ENCODE measurements at places on chromosomes 2 and 18. TPM values are rescaled to one million over a fixed set of nuclear protein-coding genes. Genes with fewer than 3 reads are reported as not detected.

Gene HNRNPLL
- total RNA-seq = 50.0 TPM

Gene TRIM43
- total RNA-seq = not detected

Gene FAM110C
- total RNA-seq = 0.13 TPM

Gene PDE1A
- total RNA-seq = 0.16 TPM

Gene SSB
- 52.6 TPM for total RNA-seq
